NB4 (cell line): ENCODE measurements at places on chromosomes 13 and 19.
A peak's percentile ranks its signal among the peaks of the same experiment; 100 is the strongest.

GRCh38 chr13:97875218-97875617, 78.3 kb upstream of the IPO5 start:
- DNase-seq = no peak

- DNase-seq = no peak
Measured at GRCh38 chr19:43812688-43813087, 10.4 kb upstream of the LYPD5 start.

DNA sequence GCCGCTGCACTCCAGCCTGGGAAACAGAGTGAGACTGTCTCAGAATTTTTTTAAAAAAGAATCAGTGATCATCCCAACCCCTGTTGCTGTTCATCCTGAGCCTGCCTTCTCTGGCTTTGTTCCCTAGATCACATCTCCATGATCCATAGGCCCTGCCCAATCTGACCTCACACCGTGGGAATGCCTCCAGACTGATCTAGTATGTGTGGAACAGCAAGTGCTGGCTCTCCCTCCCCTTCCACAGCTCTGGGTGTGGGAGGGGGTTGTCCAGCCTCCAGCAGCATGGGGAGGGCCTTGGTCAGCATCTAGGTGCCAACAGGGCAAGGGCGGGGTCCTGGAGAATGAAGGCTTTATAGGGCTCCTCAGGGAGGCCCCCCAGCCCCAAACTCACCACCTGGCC, at the start of gene KLK2:
TSS of gene KLK2 (plus strand) at position 384 of the 400 bp plus-strand sequence. CDS start 35 bp downstream, outside the sequence.
- no peak for DNase-seq

GRCh38 chr13:76292726-76293125, 593.5 kb downstream of the KCTD12 start:
- DNase-seq = no peak

DNA sequence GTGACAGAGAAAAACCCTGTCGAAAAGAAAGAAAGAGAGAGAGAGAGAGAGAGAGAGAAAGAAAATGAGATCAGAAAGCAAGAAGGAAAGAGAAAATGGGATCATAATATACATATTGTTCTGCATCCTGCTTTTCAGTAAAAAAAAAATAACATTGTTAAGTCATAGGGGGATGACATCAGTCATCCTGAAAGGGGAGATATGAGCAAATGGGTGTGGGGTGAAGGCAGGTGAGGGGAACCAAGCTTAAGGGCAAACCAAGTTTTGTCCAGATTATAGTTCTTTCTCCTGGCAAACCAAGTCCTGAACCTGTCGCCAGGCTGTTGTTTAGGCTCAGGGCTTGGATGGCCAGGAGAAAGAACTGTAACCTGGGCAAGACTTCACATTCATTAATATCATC, 92.6 kb upstream of the TMTC4 start:
- DNase-seq = no peak

GRCh38 chr19:49923055-49924003, 5.7 kb upstream of the ATF5 start:
- no peak for DNase-seq

- DNase-seq = no peak
Measured at GRCh38 chr13:89828506-89828905, 1519.0 kb upstream of the MIR17HG start.

DNA sequence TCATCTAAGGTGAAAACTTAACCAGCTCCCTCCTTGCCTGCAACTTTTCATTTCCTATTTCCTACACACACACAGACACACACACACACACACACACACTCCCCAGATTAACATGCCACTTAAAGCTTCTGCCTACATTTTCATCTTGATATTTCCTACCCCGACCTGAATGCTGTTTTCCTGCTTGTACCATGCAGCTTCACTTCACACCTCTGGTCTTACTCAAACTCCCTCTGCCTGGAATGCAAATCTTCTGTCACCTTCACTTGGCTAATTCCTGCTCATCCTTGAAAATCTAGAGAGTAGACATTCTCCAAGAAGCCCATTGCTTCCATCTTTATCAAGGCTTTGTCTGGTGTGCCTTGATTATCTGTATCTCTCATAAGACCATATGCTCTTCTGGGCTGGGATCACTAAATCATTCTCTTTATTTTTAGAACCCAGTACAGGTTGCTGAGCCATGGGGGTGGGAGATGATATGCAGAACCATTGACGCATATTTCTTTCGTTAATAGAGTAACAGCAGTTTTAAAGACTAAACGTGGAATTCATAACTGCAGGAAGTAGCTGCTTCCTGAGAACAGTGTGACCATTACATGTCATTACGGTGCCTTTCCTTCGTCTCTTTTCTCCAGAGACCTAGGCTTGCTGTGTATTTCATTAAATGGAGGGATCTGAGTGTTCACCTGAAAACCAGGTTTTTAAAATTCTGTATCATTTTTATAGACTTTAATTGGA, 37.7 kb downstream of the CNMD start:
- no peak for DNase-seq

- DNase-seq = no peak
Measured at GRCh38 chr19:18392926-18393325, 4.5 kb downstream of the LRRC25 start.

GRCh38 chr19:28134311-28134710, 1078.6 kb downstream of the UQCRFS1 start:
- no peak for DNase-seq

DNA sequence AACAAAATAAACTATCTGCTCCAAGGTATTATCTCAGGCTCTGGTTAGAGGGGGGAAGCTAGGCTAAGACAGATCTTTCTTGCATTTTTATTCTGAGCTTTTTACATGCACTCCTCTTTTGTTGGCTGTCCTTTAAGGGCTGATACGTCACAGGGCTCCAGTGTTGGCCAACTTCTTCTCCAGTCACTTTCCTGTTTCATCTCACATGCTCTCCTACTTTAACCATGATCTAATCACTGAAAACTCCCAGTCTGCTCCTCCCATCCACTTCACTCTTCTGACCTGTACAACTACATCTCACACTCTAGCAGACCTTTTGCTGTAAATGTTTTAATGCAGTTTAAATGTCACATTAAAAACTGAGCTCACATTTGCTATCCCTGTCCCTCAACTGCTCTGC, 510.0 kb upstream of the KLF12 start:
- DNase-seq = no peak

GRCh38 chr13:75356421-75356820, 125.5 kb downstream of the TBC1D4 start:
- DNase-seq = no peak

GRCh38 chr13:75691183-75691582, 55.1 kb downstream of the LMO7 start:
- DNase-seq = no peak

- no peak for DNase-seq
Measured at GRCh38 chr13:25116044-25116443, 20.1 kb downstream of the PABPC3 start.

DNA sequence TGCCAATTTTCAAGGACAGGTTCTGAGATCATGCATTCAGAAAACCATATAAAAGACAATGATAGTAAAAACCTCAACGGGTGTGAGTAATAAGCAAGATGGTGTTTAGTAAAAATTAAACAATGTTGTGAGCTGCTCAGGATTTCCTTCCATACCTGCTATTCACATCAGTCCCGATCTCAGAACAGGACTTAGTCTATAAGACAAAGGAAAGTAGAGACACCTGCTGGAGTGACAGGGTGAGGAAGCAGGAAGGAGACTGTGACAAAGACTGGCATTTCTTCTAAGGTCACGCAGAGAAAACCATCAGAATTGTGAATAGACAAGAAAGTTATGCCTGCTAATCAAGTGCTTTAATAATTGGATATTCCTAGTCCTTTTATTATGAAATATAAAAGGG, 648.0 kb downstream of the DACH1 start:
- peak; percentile 27 for DNase-seq

GRCh38 chr13:101706651-101707050, 254.2 kb downstream of the ITGBL1 start:
- peak; percentile 79 for DNase-seq

- no peak for DNase-seq
Measured at GRCh38 chr13:33800646-33801186, 17.2 kb upstream of the RFC3 start.
